Activated T-cell treated with anti-CD3 and anti-CD28 coated beads for 24 hours (primary cell): ENCODE measurements at places on chromosomes 6 and 20.

DNA sequence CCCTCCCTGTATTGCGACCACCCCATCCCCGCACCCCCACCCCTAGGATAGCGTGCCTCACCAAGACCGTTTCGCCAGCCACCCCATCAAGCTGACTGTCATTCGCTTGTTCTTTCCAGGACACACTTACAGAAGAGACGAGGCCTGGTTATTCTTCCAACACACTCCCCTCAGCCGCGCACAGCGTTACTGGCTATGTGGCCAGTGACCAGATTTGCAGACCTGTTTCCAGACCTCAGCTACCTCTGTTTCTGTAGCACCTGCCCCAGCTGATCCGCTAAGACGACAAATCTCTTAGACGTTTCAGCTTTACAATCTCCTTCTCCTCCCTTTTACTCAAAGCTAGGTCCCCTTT lies 26.1 kb downstream of the HLA-F start:
- no peak for DNase-seq

- DNase-seq = no peak
These were observed 124.7 kb upstream of the SPACA1 start for GRCh38 chr6:87922947-87923330.

DNA sequence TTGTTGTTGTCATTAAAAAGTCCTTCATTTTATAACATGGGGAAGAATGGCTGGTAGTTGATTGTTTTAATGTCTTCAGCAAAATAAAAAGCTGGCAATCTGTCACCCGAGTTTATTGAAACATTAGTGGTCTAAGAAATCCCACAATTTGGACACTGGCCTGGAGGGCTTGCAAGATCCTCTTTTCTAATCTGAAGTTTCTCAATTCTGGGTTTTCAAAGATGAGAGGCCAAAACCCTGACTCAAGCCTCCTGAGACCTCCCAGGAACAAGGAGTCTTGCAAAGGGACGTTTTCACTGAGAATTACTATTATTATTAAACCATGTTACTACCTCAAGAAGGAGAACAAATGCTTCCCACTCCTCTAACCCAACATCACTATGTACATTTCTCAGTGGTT lies 19.5 kb downstream of the MAP1LC3A start:
- no peak for DNase-seq

DNA sequence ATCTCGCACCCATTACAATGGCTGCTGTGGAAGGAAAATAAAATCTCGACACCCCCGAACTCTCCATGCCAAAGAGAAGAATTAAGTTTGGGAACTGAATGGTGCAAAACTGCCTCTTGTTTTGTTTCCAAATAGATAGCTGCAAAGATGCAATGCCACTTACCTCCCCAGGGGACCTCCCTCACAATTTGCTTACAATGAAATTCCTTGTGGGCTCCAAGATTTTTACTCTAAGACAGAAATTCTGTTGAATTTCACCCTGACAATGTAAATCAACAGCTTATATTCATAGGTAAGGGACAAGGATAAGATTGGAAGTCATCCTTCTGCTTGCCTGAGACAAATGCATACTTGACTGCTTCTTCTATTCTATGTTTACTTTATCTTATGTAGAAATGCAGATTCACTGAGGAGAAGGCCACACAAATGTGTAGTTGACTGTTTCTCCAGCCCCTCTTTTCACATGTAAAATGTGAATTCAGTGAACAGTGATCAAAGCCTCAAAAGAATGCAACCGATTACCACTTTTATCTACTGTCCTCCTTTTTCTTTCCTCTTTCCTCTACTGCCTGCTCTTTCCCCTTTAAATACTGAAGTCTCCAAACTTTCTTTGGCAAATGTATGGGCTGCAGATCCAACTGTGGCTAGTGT lies 36.6 kb downstream of the ADGRF4 start:
- DNase-seq = no peak

GRCh38 chr6:140970485-140970884 lies 1162.2 kb upstream of the GJE1 start:
- no peak for DNase-seq

GRCh38 chr6:53411451-53411850 lies 62.7 kb upstream of the ELOVL5 start:
- DNase-seq = no peak

DNA sequence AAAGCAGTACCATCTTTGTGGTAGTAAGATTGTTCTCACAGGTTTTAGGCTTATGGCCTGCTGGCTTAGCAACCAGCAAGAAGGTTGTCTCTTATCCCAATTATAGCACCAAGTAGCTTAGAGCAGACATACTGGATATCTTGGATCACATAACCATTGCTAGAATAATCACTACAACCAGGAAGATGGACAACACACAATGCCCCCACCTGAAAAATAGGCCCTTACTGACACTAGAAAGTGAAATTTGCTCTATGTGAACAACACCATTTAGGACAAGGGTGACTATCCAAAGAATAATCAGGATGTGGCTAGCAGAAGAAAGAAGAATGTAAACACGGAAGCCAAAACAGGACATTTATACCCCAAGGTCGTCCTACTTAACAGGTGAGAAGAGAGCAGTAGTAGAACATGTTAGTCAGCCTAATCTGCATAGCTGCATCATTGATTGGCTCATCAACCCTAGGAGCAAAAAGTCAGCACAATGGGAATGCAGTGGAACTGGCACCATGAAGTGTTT lies 172.7 kb upstream of the MARCKS start:
- no peak for DNase-seq

GRCh38 chr20:10672624-10673127 lies 1.1 kb downstream of the JAG1 start:
- peak; percentile 13 for DNase-seq

DNA sequence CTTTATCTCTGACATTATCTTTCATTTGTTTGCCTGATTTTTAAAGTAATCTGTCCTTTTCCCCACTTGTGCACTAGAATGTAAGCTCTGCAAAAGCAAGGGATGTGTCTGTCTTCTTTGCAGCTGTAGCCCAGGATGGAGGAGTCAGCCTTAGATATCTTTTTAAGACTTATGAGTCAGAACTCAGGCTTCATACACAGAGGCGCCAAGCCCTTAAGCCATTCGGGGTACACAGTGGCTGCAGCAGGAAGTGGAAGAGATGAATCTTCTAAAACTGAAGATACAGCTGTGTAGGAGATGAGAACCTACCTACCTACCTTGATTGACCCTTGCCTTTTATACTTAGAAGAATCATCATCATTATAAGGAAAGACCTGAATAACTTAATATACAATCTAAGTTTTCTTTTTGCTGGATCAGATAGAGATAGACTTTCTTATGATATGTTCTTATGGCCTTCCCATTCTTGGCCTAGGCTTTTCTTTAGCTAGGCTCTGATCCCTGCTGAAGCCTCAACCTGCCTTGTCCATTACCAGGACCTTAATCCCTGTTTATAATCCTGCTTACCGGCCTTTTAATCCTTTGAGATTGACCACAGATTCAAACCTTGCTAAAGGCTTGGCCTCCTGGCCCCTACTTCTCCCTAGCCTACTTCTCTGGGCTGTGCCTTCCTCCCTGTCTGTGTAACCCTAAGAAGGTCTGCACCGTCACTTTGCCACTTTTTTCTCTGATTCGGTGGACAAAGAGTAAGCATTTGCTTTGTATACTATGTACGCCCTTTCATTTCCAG lies 304.5 kb downstream of the PRL start:
- DNase-seq = no peak

DNA sequence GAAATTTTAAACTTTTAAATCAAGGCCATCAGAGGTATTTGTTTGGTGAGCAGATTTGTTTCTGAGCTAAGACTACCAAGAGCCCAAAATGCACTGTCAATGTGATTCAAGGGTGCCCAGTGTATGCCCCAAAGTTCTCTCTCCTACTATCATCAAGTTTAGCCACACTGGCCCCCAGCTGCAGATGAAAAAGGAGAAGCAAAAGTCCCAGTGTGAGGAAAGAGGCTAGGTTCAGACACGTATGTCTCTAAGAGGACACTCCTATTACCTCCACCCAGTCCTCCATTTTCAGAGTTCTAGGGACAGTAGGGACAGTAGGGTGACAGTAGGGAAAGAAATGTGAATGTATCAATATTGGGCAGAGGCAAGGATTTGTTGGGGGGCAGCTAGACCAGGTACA lies 230.8 kb downstream of the CD83 start:
- DNase-seq = no peak

DNA sequence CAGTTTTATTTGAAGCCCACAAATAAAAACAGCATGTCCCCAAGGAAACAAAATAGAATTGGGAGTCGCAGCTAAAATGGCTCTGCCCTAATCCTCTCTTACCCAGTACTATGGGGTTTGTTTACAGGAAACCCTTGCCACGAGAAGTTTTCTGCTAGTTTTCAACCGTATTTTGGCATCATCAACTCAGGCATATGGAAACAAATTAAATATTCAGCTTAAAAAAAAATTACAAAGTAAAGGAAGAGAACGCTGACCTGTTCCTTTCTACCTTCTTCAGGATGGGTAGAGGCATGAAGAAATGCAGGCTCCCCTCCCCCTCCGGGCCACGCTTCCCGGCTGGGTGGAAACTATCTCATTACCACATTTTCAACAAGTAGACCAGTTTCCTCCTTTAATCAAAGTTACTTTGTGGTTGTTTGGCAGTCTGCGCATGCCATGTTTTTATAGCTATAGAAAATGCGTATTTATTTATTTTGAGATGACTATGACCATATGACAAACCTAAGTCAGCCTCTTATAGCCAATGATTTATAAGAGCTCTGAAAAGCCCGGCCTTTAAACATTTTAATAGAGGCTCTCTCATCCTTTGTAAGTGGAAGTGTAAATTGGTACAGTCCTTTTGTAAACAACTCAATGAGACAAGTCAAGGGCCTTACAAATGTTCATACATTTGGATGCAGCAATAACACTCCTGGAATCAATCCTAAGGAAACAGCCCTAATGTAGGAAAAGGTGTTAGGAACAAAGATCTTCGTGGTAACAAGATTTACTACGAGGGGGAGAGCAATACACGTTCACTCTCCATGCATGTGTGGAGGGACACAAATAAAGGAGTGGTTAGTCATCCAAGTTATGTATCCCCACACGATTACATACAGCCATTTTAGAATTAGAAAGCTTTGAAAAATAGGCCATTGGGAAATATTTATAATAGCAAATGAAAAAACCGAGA lies 16.1 kb upstream of the ZNF217 start:
- DNase-seq = peak; percentile 53

- DNase-seq = peak; percentile 75
These were observed 189.4 kb upstream of the RREB1 start for GRCh38 chr6:6918216-6918983.

DNA sequence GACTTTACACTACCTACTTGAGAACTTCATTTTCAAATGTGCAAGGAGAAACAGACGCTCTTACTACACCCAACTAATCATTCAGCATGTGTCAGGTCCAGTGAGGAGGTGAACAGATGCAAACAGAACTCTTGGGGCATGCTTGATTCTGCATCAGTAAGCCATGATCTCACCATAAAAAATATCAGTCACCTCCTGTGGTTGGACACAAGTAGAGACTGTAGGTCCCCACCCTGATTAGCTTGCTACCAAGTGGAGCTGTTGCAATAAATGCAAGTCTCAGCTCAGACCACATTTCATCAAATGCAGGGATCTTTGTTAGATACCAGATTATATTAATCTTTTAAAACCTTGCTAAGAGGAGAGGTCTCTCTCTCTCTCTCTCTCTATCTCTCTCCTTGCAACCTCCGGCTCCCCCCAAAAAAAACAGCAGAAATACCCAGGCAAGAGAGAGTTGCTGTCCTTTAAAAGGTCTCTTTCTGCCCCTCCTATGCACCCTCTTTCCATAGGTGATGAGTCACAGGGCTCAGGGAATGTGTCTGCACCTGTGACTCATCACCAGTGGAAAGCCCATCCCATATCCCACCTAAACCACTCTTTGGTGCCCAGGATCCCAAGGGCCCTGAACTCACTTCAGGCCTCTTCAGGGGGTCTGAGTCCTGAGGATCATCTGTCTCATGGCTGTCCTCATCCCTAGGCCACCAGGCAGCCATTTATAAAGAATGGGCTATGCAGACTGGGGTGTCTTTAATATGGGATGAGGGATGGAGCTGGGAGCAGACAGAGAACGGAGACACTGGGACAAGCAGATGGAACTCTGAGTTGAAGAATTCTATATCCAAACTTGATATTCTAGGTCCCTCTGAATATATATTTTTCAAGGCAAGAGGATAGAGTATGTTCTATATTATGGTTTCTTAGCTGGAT lies 154.5 kb downstream of the QRSL1 start:
- no peak for DNase-seq

DNA sequence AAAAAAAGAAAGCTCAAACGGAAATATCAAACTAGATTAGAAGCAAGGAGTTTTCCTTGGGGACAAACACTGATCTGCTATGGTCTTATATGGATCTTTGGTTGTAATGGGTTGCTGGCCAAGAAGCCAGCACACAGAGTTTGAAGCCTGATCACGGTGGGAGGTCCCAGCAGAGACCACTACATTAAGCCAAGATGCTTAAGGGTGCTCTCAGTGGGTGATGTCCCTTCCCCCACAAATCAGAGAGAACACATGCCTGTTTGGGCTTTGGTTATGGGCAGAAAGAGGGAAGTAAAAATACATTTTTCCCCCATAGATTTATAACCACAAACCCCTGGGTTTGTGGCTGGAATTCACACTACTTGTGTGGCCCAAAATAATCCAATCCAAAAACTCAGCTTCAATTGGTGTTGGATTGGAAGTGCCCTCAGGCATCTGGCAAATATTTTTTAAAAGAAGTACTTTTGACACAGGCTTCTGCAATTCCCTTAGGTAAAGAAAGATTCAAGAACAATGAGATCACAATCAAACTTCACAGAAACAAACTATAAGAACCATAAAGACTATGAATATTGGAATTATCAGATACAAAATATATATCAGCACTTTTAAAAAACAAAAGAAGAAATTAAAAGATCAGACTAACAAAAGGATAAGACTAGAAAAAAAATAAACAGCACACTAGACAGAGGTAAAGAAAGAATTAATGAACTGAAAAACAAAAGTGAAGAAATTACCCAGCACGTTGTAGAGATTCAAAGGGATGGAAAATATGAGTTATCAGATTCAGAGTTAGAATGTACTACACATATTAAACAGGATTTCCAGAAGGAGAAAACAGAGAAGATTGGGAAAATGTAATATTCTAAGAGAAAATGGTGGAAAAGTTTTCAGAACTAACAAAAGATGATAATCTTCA lies 44.7 kb downstream of the ESF1 start:
- no peak for DNase-seq

- DNase-seq = no peak
These were observed 514.2 kb downstream of the C6orf118 start for GRCh38 chr6:164795056-164795815.
